ENCODE measurements at places on chromosomes 11 and 22.

- DNase-seq: peak; percentile 7
Measured at GRCh38 chr22:37409459-37410050, 17.7 kb downstream of the ELFN2 start.

DNA sequence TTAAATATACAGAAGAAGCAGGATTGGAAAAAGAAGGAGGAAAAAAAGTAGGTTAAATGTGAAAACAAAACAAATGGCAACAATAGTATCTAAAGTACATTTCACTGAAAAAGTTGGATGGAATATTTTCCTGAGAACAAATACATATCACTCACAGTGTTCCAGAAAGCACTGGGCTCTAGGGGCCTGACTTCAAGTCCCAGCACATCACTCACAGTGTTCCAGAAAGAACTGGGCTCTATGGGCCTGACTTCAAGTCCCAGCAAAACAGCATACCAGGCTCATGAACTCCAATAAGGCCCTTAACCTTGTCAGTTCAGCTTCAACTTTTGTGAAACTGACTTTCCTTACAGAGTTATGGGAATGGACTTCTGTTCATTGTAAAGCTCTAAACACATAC, 46.0 kb upstream of the CCDC34 start:
- no peak for DNase-seq

DNA sequence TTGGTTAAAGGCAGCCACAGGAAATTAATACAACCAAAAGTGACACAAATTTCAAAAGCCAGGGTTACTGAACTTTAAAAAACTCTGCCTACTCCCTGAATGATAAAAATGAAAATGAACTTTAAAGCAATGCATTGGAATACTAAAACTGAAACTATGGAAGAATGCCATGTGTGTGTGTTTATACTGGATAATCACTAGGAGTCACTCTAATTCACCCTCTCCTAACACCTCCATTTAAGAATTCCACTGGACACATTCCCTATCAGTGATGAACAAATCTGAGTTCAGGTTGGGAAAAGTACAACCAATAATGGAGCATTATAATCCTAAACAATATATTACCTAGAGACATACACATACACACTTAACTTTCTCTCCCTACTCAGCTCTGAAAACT, 27.5 kb upstream of the PLAAT3 start:
- DNase-seq: no peak

GRCh38 chr22:28855355-28856094, 27.8 kb upstream of the ZNRF3 start:
- DNase-seq: peak; percentile 39

DNA sequence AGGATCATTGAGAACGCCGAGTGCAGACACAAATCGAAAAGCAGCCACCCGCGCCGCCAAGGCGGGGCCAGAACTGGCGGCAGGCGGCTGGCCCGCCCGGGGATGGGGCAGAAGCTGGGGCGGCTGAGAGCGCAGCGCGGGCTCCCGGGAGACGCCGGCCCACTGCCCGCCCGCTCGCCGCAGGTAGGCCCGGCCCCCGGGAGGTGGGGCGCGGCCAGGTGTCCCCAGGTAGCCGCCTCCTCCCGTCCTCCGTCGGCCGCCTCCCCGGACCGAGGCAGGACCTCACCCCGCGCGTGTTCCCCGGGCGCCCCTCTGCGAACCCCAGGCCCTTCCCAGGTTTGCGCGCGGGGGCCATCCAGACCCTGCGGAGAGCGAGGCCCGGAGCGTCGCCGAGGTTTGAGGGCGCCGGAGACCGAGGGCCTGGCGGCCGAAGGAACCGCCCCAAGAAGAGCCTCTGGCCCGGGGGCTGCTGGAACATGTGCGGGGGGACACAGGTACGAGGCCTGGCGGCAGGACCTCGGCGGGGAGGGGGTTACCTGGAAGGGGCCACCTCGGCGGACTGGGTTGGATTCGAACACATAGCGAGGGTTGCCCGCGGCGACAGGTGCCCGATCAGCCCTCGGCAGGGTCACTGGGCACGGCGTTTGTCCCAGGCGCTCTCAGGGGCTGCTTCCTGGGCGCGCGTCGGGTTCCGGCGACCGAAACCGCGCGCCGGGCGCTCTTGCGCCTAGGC, at the start of gene PRRG4:
Gene PRRG4, plus strand, starts transcription at position 248 of the 733 bp plus-strand sequence. CDS start 603 bp downstream, outside the sequence.
- DNase-seq: peak; percentile 86

DNA sequence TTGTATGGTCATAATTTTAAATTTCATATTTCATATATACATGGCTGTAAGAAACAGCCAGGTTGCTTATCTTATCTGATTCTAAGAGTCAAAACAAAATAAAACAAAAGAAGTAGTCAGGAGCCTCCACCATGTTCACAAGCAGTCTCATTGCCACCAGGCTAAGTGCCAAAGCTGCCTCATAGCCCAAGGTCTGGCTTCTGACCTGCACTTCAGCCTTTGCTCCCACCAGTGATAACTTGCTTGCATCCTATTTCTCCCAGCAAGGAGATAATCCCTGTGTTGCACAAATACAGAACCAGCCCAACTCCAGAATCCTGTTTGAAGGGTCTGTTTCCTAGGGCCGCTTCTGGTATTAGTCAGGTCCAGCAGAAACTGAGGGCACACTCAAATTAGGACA, 53.9 kb upstream of the TSKU start:
- DNase-seq: no peak

DNA sequence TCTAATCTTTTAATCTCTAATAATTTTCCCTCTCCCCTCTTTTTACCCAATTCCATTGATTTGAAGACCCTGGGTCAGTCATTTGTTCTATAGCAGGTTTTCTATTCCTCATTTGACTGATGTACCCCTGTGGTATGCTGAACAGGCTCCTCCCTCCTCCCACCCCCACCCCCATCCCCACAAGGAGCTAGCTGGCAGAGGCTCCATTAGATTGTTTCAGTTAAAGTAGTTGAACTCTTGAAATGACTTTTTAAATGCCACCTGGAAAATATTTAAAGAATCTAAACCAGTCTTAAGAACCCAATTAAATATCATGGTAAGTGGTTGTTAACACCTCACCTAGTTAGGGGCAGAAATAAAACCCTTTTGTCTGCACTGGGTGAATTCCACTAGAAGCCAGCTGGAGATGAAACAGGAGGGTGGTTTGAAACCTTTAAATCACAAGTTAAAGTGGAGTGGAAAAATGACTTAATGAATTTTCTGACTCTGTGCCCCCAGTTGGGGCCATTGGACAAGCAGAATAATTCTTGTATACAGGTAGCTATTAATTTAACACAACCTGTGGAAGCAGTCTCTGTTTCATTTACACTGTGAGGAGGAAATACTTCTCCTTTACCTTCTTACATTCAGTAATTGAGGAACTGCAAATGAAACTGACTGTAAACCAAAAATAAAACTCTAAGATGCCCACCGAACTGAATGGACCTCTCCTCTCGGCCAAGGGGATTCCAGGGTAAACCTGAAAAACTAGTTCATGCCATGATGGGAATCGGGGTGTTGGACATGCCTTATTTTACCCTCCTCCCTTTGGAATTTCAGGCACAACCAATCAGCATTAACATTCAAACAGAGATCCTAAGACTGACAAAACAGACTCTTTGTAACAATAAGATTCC, 30.7 kb downstream of the PRR5L start:
- DNase-seq: no peak

DNA sequence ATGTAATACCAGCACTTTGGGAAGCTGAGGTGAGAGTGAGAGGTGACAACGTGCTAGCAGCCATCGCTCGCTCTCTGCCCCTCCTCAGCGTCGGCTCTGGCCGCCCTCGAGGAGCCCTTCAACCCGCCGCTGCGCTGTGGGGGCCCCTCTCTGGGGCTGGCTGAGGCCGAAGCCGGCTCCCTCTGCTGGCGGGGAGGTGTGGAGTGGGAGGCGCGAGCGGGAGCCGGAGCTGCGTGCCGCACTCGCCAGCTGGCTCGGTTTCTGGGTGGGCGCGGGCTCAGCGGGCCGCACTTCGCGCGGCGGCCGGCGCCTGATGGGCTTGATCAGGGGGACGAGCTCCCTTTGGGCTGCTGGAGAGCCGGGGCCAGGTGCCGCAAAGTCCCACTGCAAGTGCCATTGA, 98.9 kb upstream of the UBASH3B start:
- peak; percentile 57 for DNase-seq

GRCh38 chr11:130487924-130488815, 39.7 kb downstream of the ADAMTS15 start:
- DNase-seq: no peak

DNA sequence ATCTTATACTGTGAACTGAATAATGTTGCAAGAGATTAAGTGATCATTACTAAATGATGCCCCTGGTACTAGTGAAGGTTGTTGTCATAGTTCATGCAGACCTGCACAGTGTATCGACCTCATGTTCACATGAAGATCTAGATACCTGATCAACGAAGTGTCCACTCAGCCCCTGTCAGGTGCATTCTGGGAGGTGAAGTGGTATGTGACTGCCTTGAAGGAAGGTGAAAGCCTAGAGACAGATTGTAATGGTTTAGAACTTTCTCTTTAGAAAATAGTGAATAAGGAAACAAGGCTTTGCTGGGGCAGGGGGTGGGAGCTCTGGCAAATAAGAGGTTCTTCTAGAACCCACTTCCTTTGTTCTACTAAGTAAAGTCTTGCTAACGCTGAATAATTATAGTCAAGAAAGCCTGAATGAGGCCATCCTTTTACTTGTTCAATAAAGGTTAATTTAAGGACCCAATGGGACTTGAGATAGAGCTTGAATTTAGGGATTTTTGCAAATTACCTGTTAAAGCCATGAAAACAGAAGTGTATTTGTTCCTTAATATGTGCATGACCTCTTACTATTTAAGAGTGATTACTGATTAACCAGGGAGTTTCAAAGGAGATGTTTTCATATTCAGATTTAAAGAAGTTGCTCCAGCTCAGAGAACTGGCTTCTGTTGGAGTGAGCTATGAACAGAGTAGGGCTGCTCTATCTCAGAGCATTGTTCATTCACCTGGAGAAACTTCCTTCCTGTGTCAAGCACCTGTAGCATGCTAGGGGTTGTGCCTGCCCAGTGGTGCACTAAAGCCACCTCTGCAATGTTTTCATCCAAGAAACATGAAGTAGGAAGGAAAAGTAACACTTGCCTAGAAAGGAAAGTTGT, 45.3 kb downstream of the C22orf31 start:
- DNase-seq: peak; percentile 67

DNA sequence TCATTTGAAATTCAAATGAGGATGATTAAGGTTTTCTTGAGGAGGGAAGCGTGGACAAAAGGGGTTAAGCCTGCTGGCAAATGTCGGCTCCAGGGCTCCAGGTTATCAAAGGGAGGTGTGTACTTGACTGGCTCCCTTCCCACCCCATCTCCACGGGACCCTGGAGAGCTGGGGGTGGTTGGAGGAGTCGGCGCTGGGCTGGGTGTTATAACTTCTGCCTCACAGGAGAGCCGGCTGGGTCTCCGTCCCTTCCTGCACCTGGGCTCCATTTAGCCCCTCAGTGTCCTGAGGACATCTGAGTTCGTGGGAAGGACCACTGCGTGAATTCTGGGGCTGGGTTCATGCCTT, 15.6 kb downstream of the POU2F3 start:
- DNase-seq: no peak

DNA sequence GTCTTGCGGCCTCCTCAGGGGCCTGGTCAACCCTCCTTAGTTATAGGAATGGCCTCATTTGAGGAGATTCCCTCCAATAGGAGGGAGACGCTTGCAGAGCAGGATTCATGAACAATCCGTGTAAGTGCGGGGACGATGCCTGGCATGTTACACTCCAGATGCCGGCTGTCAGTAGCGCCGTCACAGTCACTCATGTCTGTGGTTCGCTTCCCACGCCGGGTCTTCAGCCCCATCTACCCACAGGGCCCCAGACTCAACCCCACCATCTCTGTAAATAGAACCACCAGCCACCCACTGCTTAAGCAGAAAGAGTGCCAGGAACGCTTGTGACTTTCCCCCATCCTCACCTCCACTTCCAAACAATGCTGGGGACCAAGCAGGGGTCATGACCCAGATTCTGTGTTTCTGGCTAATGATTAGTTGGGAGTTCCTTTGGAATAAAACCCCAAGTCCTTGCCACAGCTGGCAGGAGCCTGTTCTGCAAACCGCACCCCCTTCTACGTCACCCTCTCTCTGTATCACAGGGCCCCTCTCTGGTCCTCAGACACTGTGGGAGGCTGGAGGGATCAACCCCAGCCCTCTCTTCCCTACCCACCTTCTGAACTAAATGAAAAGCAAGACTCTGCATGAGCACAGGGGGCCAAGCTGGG, 38.8 kb upstream of the TOLLIP start:
- no peak for DNase-seq

- no peak for DNase-seq
Measured at GRCh38 chr11:90288212-90288821, 65.5 kb upstream of the CHORDC1 start.

DNA sequence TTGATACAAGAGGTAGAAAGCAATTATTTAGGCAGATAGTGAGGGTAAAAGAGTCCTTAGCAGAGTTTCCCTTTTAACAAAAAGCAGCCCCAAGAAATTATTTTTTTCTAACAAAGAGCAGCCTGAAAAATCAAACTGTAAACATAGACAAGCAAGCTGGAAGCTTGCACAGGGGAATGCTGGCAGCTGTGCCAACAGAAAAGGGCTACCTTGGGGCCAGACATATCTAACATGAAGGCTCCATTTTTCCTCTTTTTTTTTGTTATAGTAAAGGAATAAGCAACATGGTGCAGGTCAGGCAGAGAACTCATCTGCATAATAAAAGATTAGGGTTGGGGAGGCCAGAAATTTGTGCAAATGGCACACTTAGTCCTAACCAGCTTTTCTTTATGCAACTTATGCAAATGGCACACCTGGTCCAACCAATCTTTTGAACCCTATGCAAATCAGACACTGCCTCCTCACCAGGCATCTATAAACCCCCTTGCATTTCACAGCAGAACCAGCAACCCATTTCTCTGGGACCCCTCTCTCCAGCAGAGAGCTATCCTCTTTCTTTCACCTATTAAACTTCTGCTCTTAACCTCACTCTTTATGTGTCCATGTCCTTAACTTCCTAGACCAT, 41.8 kb downstream of the PDGFD start:
- no peak for DNase-seq

DNA sequence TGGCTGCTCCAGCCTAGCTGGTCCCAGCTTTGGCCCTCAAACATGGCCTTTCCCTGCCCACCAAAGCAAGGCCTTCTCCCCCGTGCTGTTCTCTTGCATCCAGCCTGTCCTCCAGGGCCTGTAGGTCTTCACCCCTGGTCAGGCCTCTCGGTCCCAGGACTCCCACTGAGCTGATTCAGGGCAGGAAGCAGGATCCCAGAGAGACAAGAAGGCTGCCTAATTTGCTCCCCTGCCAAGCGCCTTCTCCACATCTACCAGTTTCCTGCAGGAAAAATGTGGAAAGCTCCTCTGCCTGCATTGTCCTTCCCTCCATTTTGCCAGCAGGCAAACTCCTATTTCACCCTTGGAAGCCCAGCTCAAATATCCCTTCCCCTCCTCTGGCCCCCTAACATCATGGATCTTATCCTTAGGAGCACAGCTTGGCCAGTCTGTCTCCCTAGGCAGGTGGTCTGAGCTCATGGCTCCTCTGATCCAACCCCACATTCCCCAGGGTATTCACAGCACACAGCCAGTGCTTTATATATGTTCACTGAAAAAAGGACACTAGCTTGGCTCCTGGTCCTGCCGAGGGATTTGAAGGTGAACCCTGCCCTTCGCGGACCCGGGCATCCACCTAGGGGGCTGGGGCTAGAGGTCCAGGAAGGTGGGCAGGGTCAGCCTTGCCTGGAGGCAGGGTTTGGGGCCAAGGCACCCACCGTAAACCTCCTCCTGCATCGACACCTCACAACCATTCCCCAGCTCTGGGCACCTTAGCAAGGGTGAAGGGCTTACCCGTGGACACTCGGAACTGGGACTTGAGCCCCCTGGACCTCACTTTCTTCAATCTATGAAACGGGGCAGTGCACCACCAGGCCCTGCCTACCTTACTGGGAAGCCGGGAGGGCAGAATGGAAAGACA, 968 bp downstream of the RHBDD3 start:
- DNase-seq: no peak

GRCh38 chr11:34309965-34310364, 47.8 kb downstream of the ABTB2 start:
- DNase-seq: no peak

- no peak for DNase-seq
Measured at GRCh38 chr22:50048836-50049235, 9.3 kb downstream of the TTLL8 start.

Measured in thyroid gland (tissue), 4 donors.